Activated CD4-positive, alpha-beta memory T cell treated with anti-CD3 and anti-CD28 coated beads for 36 hours (primary cell): ENCODE measurements at places on chromosomes 11 and 22. TPM values are rescaled to one million over a fixed set of nuclear protein-coding genes. Genes with fewer than 3 reads are reported as not detected.

DNA sequence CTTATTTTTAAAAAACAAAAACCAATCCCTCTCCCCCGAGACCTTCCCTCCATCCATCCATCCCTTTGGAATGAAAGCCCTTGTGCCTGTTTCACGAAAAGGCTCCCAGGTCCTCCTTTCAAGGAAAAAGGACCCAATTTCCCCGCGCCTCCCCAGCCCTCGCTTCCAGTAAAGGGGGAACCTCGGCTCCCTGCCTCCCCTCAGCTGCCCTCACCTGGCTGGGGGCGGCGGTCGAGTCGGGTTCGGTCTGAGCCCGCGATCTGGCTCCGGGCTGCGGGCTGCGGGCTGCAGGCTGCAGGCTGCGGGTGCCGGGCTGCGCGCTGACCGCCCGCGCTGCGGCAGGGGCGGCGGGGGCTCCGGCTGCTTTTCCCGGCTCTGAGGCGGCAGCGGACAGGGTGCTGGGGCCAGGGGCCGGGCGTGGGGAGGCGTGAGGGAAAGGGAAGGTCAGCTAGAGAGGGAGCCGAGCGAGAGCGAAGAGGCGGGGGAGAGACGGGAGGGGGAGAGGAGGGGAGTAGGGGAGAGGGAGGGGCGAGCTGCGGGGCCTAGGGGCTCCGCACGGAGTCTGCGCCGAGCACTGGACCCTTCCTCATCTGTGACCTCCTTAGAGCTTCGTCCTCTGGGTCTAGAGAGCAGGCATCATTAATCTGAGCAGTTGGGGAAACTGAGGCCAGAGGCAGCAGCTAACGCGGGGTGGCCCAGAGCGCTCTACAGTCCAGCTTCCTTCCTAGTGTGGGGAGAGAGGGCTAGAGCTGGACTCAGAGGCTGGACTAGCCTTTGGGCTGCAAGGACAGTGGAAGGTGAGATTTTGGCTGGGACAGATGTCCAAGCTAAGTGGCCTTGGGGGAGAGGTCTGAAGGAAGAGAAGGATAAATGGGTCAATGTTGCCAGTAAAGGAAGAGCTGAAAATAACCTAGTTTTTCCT is at the start of gene C1QTNF4:
Gene C1QTNF4, minus strand, starts transcription at position 478 of the 922 bp plus-strand sequence. CDS start 3,601 bp downstream, outside the sequence.
- no peaks in the 10 kb centered on the region for H3K36me3 ChIP-seq
- no peak within 1 kb of the TSS for H3K27ac ChIP-seq
- H3K27me3 ChIP-seq: peaks cover 32% of the 10 kb centered on the region
- peaks cover 8% of the 10 kb centered on the region for H3K4me1 ChIP-seq
- no peak for DNase-seq

DNA sequence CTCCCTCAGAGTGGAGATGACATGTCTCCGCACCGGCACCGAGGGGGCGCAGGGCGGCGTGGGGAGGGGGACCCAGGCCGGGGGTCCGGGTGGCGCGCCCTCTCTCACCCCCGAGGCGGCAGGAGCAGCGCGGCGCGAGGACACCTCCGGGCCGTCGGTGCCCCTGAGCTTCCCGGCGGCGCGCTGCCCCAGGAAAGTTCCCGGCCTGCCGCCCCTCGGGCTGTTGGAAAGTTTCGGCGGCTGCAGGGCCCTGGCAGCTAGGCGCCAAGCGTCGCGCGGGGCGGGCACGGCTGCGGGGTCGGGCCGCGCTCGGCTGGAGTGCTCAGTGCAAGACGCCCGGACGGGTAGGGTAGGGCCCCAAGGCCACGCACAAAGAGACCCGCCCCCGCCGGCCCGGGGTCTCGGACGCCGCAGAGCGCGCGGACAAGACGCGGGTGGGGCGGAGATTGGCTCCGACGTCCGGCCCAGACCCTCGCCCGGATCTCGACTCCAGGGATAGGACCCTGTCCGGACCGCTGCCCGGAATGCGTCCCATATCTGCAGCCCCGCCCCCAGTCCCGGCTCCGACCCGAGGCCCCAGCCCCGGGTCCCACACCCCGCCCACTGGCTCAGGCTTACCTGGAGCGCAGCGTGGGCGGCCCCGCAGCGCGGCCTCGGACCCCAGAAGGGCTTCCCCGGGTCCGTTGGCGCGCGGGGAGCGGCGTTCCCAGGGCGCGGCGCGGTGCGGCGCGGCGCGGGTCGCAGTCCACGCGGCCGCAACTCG is 471 bp downstream of the ARVCF start:
- H3K4me3 ChIP-seq: peak overlapping the region; percentile 23
- DNase-seq: peak; percentile 28
- peaks cover 2% of the 10 kb centered on the region for H3K27me3 ChIP-seq
- peaks cover 13% of the 10 kb centered on the region for H3K4me1 ChIP-seq

DNA sequence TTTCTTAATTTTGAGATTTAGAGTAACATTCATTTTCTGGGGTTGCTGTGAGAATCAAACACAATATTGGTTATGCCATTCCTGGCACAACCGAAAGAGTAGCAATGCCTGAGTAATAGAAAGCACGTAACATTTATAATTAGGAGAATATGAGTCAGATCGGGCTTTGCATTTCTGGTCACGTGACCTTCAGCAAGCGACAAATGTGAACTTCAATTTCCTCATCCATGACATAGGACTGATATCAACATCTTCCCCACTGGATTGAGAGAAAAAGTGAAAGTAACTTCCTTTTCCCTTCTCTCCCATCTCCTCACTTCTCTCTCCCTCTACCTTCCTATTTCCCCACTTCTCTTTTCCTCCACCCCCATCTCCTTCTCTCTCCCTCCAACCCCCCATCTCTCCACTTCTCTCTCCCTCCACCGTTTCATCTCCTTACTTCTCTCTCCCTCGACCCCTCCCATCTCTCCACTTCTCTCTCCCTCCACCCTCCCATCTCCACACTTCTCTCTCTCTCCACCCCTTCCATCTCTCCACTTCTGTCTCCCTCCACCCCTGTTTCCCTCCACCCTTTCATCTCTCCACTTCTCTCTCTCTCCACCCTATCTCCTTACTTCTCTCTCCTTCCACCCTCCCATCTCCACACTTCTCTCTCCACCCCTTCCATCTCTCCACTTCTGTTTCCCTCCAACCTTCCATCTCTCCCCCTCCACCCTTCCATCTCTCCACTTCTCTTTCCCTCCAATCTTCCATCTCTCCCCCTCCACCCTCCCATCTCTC is 33.5 kb upstream of the CAT start:
- peaks cover 14% of the 10 kb centered on the region for H3K27me3 ChIP-seq
- peak; percentile 32 for DNase-seq
- H3K4me3 ChIP-seq: peak overlapping the region; percentile 14
- no peak overlapping the region for H3K27ac ChIP-seq
- no peaks in the 10 kb centered on the region for H3K36me3 ChIP-seq
- peaks cover 18% of the 10 kb centered on the region for H3K4me1 ChIP-seq

ARSA gene
- 25.8 TPM for total RNA-seq

SNX32 gene
- total RNA-seq: 2.0 TPM

LGALS12 gene
- not detected for total RNA-seq
